Activated naive CD8-positive, alpha-beta T cell treated with anti-CD3 and anti-CD28 coated beads, Interleukin-2, amount 10 ng/mL, durations not matched to agents 7 days and 5 days (primary cell): ENCODE measurements at places on chromosomes 4 and X.

DNA sequence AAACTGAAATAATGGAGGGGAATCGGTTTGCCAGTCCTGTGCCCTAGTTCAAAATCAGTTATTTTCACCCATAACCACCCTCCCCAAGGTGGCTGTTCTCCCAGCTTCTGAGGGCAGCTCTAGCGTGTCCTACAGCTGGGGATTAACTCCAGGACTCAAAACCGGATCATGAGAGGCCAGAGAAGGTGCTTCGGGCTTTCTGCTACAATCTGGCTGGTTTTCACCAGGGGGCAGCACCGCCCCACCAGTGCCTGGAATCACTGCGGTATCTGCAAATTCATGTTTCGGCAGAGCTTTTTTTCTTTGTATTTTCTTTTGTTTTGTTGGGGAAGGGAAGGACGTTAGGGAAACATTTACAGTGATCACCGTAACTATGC, 28.4 kb downstream of the PDHA1 start:
- peak; percentile 72 for DNase-seq

DNA sequence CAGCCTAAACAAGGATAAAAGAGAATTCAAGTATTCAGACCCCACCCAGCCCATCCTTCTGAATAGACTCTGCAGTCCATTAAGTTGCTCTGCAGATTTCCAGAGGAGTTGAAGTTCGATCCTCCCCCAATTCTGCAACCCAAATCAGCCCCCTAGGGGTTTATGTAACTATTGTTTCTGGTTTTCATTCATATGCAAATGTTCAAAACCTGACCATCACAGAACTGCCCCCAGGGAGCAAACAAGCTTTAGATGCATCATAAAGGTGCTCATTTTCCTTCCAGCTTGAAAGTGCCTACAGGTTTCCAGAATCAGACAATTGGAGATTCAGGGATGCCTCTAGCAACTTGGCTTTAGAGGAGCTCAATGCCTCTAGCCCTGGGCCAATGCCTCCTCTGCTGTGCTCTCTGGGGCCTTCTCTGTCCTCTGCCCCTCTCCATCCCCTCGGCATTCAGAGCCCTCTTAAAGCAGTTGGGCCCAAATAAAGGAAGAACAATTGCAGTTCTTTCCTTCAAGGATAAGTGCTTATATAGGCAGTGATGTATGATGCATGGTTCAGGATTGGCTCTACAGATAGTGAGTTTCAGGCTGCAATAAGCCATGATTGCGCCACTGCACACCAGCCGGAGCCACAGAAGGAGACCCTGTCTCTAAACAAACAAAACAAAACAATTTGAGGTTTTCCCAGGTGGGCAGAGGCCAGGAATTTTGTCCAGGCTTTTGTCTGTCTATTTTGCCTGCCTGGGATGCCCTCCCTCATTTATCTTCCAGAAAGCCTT, 23.5 kb upstream of the SPINK2 start:
- DNase-seq: no peak

- no peak for DNase-seq
Observed at GRCh38 chr4:38149997-38150671, 189.9 kb downstream of the PTTG2 start.

- DNase-seq: no peak
Observed at GRCh38 chr4:128228845-128229795, 58.5 kb downstream of the PGRMC2 start.

DNA sequence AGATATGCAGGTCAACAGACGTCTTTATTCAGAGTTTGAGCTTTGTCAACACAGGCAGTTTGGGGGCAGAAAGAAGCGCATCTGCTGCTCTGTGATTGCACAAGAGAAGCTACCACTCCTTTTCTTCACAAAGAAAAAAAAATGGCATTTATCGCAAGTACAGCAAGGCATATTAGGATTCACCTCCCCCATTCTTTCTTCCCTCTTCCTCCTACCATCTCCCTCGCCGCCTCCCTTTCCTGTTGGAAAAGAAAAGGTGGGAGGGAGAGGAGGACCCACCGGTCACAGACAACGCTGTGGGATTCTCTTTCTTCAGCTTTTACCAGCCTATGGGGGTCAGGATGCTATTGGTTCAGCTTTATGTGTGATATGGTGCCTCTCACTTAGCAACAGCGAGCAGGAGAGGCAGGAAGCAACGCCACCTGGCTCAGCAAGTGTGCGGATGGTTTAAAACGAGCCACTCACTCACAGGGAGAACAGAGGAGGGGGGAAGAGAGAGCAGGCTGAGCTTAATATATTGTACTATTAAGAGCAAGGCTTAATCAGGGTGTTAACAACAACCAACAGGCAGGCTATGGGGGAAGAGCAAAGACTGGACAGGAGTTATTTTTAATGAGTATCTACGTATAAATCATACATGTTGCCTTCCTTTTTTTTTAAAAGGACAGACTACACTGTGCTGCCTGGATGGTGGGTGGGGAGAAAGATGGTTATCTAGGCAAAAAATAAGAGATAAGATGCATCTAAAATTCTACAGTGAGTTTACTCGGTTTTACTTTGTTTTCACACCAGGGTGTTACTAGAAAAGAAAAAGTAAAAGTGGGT, 104.7 kb downstream of the MAML3 start:
- DNase-seq: peak; percentile 46

DNA sequence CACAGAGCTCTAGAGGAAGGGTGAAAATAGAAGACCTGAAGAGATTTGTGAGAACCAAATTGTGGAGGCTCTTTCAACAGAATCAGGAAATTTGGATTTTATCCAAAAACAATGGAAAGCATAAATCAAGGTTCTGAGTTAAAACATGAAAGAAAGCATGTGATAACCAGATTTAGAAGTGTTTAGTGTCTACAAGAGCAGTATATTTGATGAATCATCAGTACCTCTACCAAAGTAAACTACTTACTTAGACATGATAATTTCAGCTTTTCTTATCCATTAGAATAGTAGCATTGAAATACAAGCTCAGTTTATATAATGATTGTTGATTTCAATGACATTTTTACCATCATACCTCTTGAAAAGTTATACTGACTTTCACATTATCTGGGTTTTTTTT, 25.9 kb upstream of the INTU start:
- no peak for DNase-seq
